Naive thymus-derived CD8-positive, alpha-beta T cell (primary cell): ENCODE measurements at places on chromosomes 4 and X. TPM values are rescaled to one million over a fixed set of nuclear protein-coding genes. Genes with fewer than 3 reads are reported as not detected.

- DNase-seq, result peak; percentile 74
Observed at GRCh38 chr4:7539659-7540058, 104.9 kb upstream of the PSAPL1 start.

- DNase-seq, result no peak
Observed at GRCh38 chr4:60637976-60638375, 562.1 kb upstream of the ADGRL3 start.

- DNase-seq, result no peak
Observed at GRCh38 chrX:103889216-103889615, 57.2 kb upstream of the RAB9B start.

The GCNA gene
- 11.6 TPM for total RNA-seq
